ENCODE measurements at places on chromosomes 6 and 20.

DNA sequence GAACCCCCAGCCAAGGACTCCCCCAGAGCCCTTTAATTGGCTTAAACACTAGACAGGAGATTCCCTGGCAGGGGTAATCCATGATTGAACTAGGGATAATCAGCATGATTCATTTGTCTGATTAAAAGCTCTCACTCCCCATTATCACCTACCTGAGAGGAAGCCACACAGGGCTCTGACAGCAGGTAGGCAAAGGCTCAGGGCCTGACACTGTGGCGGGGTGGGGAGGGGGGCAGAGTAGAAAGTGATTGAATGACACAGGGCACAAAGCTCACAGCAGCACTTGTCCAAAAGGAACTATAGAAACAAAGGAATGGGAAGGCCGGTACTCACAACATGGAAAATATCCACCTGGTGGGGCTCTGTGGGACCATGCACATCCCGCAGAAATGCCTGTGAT is 231.6 kb downstream of the MAFB start:
- no peak for DNase-seq

DNA sequence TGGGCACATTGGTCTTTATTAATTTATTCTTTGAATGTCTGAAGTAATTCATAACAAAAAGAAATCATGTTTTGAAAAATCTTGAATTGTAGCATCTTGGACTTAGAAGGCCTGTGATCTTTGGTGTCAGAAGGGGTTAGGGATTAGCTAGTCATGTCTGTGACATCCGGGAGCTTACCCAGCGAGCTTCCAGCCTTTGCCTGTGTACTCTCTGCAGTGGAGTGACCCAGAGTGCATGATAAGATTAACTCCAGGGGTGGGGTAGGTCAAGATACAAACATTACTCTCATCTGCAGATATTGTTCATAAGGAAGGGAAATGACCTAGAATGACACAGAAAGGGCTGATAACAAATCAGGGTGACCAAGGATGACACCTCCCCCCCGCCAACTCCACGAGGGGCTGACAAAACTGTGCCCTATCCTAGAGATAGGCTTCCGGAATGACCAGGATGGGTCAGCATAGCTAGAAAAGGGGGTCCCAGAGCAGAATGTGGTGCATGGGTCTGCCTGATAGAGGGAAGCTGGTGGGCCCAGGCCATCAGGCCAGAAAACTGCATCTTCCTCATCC is 56.6 kb upstream of the BLCAP start:
- DNase-seq: no peak

DNA sequence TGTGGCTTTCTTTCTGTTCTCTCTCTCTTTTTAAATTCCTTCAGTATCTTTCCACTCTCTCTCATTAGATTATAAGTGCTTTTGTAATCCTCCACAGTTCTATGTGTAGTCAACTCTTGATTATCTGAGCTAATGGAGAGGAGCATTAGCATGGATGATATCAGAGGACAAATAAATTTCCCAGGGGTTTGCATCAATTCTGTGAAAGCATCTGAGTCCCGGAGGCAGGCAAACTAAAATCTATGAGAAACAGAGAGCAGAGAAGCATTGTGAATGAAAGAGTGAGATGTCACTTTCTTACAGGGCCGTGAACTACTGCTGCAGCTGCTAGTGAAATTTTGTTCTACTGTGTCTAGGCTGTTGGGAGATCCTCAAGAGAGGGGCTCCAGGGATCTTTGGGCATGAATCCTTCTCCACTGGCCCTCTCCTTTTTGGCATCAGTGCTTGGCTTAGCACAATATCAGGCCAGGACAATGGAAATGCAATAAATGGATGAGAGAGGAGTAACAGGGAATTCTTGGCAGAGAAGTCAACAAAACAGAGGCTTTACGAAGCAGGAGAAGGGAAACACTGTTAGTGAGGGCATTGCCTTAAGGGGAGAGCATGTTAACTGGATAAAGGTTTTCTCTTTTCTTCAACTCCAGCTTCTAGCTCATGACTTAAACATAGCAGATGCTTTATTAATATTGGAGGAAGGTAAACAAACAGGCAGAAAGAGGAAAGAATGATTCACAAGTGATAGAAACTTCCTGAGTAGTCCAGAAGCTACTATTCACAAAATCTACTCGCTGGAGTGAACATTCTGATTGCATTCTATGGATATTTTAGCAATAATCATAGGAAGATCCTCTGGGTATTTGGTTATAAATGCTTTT is 847.0 kb upstream of the MAP3K7 start:
- no peak for DNase-seq

- no peak for DNase-seq
Measured at GRCh38 chr20:59512651-59513050, 91.7 kb upstream of the PHACTR3 start.

DNA sequence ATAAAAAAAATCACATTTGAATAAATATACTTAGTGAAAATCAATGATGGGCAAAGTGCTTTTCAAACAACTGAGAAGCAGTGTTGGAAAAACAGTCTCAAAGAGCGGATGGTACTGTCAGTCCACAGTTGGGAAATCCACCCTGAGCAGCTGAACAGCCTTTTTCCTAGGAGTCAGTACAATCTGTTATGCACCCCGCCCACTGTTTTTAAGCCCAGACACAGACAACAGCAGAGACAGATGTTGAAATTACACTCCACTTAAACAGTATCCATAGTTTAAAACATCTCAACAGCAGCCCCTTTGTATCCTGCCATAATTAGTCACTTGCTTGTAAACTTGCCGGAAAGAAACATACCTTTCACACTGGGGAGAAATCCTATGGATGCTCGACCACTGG is 372 bp downstream of the KIAA0408 start:
- no peak for DNase-seq

GRCh38 chr6:39929733-39930461 is 4.4 kb downstream of the MOCS1 start:
- no peak for DNase-seq

- no peak for DNase-seq
Measured at GRCh38 chr20:62955519-62956386, 3.2 kb downstream of the SLC17A9 start.

- peak; percentile 22 for DNase-seq
Measured at GRCh38 chr6:139801571-139802321, 427.3 kb upstream of the CITED2 start.

- no peak for DNase-seq
Measured at GRCh38 chr6:155219858-155220301, 43.9 kb upstream of the CLDN20 start.

GRCh38 chr20:49445176-49445575 is 37.3 kb downstream of the KCNB1 start:
- no peak for DNase-seq

GRCh38 chr6:135419162-135419561 is 78.4 kb downstream of the AHI1 start:
- DNase-seq: no peak

GRCh38 chr6:4693173-4693970 is 82.8 kb upstream of the CDYL start:
- DNase-seq: peak; percentile 53

DNA sequence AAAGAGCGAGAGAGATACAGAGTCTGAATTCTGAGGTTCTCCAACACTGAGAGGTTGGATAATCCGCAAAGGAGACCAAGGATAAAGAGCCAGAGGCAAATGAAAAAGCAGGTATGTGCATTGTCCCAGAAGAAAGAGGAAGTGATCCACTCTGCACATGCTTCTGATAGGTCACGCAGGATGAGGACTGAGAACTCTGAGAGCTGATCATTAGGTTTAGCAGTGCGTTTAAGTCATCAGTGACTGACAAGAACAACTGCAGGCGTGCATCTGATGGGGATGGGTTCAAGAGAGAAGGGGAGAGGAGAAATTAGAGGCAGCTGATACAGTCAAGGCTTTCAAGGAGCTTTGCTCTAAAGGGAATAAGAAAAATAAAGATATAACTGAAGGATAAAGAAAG is 301.2 kb upstream of the SGK1 start:
- peak; percentile 18 for DNase-seq

GRCh38 chr6:143961066-143961465 is 47.0 kb downstream of the PLAGL1 start:
- no peak for DNase-seq

DNA sequence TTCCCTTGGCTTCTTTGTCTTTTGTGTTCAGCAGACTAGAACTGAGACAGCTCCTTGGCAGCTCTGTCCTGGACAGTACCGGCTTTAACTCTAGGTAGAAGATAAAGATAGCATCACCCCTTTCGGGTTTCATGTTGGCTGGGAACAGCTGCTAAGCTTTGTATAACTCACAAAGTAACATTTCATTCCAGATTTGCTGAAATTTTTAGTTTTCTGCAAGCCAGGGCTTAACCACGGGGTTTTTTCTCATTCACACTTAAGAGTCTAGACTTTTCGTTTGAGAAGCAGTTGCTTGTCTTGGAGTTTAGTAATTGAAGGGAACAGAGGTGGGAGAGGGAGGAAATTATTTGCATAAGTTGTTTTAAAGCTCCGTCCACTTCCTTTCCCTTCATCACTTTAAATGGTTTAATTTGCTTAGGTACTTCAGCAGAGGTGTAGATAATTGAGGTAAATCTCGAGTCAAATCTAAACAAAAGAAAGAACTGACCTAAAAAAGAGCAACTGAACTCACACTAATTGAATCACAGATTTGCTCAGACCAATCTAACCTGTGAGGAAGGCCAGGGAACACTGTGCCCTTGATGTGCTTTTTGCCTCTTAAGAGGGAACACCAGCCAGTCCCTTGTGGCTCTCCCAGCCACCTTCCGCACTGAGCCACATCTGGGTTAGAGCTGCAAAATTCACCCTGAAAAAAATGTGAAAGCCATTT is 48.3 kb downstream of the RREB1 start:
- DNase-seq: no peak

DNA sequence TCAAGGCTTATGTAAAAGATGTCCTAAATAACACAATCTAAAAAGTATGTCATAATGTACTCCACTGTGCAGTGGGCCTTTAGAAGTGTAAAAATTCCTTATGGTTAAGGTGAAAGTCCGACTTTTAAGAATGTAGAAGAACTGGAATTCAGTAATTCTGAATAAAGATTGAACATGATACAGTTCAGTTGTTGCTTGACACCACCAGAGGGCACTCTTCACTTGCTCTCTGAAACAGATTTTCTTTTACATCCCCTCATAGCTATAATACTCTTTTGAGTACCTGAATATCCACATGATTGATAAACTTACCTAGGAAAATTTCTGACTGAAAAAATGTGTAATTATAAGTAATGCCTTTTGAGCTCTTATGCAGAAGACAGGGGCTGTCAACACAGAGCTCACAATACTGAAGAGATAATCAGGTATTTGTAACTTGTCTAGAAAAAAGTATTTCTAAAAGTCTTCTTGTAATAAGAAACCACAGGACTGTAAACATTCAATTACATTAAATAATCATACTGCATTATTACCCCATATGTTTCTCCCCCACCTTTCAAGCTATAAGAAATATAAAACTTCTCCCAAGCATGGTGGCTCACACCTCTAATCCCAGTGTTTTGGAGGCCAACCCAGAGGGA is 92.1 kb downstream of the POPDC3 start:
- DNase-seq: peak; percentile 32

DNA sequence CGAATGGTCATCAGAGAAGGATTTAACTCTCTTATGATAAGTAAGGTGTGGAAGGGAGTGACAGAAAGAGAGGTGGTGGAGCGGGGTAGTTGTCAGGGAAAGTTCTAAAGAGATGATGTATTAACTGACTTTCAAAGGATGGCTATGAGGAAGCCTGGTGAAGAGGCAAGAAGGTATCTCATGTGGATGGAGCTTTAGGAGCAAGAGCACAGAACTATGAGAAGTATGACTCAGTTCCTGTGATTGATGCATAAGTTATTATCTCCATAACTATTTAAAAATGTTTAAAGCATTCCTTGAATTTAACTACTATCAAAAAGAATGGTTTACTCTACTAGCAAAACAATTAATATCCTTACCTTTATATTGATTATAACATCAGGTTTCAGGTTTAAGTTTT is 28.8 kb downstream of the AK9 start:
- DNase-seq: no peak

DNA sequence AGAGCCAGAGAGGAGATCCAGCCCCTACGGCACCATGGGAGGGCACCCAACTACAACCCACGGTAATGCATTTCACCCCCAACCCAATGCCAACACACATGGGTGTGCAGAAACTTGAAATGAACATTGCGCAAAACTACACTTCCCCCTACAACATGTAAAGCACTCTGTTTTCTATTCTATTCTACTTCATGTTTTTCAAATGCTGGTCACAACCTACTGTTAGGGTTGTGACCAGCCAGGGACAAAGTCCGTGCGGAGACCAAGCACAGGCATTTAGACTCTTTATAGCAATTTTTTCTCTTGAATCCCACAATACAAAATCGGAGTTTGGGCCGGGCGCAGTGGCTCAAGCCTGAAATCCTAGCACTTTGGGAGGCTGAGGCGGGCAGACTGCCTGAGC is 90.6 kb downstream of the MRPL14 start:
- DNase-seq: no peak

DNA sequence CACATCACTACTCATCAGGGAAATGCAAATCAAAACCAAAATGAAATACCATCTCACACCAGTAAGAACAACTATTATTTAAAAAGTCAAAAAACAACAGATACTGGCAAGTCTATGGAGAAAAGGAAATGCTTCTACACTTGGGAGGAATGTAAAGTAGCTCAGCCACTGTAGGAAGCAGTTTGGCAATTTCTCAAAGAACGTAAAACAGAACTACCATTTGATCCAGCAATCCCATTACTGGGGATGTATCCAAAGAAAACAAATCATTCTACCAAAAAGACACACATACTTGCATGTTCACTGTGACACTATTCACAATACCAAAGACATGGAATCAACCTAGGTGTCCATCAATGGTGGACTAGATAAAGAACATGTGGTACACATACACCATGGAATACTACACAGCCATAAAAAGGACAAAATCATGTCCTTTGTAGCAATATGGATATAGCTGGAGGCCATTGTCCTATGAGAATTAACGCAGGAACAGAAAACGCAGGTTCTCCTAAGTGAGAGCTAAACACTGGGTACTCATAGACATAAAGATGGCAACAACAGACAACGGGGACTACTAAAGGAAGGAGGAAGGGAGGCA is 260.4 kb downstream of the RNGTT start:
- no peak for DNase-seq

- DNase-seq: peak; percentile 52
Measured at GRCh38 chr20:20593447-20594170, 118.8 kb downstream of the RALGAPA2 start.

GRCh38 chr6:150902142-150902776 is 36.8 kb downstream of the MTHFD1L start:
- no peak for DNase-seq

DNA sequence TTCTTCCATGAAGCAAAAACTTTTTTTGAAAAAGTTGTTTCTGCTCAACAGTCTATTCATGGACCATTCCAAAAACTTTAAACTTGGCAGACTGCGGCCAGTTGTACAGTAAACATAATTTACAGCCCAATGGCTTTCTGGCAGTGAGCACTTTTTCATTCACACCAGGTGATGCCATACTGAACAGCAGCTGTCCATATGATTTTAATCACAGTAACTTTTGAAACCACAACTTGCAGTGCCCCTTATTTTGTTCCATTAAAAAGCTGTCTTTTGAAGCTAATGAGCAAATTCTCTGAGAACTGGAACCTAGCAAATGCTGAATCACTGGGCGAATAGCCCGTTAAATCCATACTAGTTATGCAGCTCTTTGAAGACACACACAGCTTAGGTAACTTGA is 576.6 kb downstream of the PTPRT start:
- no peak for DNase-seq

- peak; percentile 55 for DNase-seq
Measured at GRCh38 chr6:53492860-53493634, 51.9 kb downstream of the GCLC start.

GRCh38 chr6:170083236-170084051 is 207.4 kb downstream of the DLL1 start:
- DNase-seq: no peak

Measured in RPMI8226 (cell line).